ENCODE measurements at places on chromosomes 3 and 15.

GRCh38 chr3:10561162-10561945, 56.0 kb upstream of the ATP2B2 start:
- DNase-seq = no peak

DNA sequence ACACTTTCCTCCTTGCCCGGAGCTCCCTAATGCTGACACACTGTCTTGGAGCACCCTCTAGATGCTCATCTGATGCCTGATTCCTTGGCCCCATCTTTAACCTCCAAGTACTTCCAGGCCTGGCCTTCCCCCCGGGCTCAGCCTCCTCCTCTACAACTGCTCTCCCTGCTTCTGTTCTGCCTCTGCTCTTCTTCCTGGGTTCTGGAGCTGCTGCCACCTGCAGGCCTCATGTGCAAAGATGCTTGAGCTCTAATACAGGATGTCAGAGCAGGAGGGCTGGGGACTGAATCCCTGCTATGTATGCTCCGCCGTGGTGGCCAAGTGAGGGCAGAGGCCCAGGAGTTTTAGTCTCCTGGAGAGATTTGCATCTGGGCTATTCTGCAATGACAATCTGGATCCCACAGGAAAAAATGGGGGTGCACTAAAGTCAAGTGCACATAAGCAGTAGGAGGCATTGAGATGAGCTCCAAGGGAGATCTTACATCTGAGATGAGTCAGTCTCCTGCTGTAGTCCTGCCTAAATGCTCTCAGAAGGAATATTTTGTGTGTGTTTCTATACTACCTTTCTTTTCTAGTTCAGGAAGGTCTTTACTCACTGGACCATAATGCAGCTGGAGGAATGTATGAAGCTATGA, 296.3 kb downstream of the UACA start:
- DNase-seq = peak; percentile 9

DNA sequence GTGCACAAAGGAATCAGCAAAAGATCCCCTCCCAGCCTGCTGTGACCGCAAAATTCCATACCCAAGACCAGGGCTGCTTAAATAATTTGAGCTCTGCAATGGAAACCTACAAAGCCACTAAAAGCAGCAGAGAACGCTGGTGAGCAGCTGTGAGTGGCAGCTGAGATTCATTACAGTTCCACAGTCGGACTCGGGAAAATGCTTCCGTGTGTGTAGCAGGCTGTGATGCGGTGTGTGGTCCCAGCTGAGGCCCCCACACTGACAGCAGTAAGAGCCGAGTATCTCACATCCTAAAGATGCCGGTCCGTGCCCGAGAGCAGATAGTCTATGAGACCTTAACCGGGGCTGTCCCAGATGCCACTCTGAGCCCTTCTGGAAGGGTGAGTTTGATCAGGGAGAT, 37.4 kb downstream of the TM2D3 start:
- no peak for DNase-seq

- no peak for DNase-seq
Measured at GRCh38 chr15:92889390-92890107, 10.6 kb upstream of the CHD2 start.

- no peak for DNase-seq
Measured at GRCh38 chr3:13041113-13041776, 32.0 kb downstream of the IQSEC1 start.

- DNase-seq = no peak
Measured at GRCh38 chr3:5806192-5806591, 618.7 kb downstream of the EDEM1 start.

DNA sequence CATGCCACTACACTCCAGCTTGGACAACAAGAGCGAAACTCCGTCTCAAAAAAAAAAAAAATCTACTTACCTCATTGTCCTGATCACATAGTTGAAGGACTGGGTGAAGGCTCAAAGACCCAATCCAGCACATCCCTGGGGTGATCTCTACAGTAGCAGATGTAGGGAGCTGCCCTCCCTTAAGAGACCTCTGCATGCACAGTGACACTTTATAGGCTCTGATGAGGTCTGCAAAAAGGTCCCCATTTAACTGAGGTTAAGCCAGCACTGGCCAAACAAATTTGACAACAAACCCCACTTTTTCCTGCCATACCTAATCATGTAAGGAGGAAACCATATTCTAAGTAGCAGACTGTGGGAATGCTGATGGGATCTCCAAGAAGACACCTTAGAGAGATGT, 31.1 kb upstream of the SPATA12 start:
- no peak for DNase-seq

DNA sequence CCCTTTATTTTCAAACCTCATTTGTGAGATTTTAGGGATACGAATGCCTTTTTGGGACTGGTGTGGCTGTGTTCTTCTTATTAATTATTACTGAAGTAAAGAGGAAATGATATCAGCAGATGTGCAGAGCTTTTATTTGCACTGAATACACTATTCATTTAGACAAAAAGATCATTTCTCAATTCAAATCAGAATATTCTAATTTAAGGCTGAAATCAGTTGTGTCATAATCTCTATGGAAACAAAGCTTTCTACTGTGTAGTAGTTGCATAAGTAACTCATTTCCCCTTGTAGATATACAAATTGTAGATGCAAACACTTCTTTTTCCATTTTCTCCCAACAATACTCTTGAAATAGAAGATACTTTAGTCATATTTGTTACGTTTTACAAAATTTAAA, 56.0 kb downstream of the PDE8A start:
- no peak for DNase-seq

GRCh38 chr3:125401402-125401801, 26.3 kb upstream of the ZNF148 start:
- DNase-seq = no peak

GRCh38 chr15:87817553-87817952, 439.0 kb downstream of the NTRK3 start:
- no peak for DNase-seq

DNA sequence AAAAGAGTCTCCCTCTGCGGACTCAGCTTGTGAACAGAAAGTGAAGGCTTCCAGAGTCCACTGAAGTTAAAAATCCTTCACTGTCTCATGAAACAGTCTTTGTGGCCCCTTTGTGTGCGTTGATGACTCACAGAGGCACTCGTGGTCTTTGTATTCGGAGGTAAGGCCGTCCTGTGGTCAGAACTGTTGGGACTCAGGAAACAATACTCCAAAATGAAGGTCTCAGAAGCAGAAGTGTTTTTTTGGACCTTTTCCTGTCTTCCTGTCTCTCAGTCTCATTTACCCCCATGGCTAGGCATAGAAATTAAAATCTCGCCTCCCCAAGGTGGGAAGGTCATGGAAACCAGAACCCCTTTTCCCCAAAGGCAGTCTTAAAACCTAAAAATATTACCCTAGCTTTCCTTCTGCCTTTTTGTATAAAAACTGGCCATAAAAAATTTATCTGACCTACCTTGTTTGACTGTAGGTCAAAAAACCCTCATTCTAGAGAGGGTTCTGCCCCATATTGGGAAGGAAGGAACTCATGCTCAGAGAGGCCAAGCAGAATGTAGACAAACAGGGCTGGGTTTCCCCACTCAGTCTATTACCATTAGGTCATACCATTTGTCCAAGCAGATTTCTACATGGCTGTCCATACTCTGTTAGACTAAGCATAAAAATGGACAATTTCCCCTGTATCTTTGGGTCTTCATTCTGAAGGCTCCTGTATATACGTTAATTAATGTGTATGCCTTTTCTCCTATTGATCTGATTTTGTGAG, 19.1 kb upstream of the EPB42 start:
- DNase-seq = no peak

DNA sequence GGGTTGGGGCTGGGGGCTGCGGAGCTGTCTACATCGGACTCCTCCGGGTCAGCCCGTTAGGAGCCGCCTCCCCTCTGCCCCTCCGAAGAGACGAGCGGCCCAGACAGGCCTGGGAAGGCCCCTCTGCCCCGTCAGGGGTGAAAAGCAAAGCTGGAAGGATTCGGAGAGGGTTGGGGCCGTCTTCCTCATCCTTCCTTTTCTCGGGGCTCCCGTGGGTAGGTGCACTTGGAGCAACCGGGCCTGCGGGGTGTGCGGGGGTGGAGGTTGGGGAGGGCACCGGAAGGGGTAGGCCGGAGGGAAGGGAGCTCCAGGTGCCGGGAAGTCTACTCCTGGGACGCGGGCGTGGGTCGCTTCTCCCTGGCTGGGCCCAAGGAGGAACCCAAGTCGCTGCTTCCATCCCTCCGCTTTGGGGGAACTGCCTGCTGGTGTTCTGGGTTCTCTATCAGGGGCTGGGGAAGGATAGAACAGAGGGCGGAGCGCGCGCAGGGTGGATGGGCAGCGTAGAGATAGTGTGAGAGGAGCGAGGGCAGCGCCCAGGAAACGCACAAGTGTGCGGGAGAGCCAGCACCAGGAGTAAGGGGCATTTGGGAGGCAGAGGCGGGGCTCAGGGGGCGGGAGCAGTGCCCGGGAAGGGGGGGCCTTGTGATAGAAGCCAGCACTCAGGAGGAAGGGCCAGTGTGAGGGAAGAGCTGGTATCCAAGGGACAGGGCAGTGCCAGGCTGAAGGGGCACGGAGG, 590 bp downstream of the POLR2H start:
- peak; percentile 54 for DNase-seq

GRCh38 chr15:26620528-26621458, 152.1 kb downstream of the GABRB3 start:
- DNase-seq = no peak

DNA sequence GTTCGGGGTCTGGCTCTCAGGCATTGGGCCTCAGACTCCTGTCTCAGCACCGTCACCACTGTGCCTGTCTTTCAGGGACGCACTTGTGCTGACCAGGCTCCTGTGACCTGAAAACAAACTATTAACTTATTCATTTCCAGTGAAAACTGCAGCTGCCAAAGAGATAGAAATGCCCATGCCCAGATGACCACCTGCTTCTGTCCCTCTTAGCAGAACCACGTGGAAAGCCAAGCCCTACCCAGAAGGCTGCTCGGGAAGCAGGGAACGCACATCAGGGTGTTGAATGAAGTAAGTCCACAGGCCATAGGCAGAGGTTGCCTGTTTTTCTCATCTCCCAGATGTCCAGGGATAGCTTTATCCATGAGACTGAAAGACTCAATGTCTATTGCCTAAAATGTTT, 219.3 kb downstream of the EBLN2 start:
- no peak for DNase-seq

DNA sequence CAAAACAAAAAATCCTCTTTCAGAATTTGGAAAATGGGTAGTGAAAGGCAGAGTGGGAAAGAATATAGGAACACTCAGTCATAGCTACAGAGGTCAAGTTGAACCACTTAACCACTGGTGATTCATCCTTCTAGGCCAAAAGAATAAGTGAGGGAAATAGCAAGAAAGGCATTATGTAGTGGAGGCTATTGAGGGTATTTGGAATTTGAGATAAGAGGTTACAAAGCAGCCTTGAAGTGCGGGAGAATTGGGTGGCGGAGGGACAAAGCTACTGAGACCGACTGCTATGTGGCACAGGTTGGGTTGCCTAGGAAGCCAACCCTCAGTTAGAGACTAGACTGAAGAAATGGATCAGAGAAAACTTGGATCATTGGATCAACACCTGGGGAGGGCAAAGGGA, 109.5 kb downstream of the SYNPR start:
- DNase-seq = no peak

DNA sequence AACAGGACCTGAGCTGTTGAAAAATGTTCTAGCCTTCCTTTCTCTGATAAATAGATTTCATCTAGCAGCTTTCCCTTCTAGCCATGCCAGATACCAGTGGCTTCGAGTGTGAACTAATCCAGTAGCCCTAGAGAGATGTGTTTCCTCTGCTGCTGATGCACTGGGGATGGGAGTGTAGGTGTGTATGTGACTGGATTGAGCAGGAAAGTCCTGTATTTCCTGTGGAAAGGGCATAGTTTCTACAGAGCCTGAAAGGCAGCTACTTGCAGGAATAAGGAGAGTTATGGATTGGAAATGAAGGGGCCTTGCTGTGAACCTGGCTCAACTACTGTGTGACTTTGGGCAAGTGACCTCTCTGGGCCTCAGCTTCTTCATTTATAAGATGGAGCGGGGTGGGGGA, 8.6 kb downstream of the TIMP4 start:
- DNase-seq = no peak

GRCh38 chr3:176037636-176038035, 1159.6 kb downstream of the TBL1XR1 start:
- no peak for DNase-seq

GRCh38 chr3:138383715-138384465, 35.5 kb downstream of the MRAS start:
- DNase-seq = no peak

DNA sequence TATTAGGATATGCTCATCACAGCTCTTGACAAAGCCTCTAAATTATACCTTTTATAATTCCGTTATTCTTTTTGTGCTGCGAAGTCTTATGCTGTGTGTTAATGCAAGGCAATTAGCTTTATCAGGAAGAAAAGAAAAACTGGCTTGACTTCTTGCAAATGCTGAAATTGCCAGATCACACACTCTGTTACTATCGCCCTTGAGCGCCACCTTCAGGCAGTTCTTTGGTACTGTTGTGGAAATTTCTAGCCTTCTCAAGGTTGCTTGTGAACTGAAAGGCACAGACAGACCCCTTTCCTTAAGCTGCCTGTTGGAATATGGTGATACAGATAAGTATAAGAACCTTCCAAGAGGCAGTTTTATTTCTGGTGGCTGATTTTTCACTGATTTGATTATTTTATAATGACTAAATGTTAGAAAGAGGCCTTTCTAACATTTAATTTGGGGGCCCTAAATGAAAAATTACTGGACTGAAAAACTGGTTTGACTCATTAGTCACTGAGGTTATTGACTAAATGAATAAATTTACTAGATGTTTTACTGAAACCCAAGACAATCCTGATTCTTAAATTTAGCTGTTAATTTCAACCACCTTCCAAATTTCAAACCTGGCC, 126.2 kb upstream of the RASGRP1 start:
- DNase-seq = peak; percentile 76

Data from NCI-H446 (cell line).